ENCODE measurements at places on chromosomes 16 and 17.

- DNase-seq = no peak
These were observed 44.0 kb upstream of the ABCC11 start for GRCh38 chr16:48291303-48291702.

- no peak for DNase-seq
These were observed 6.3 kb downstream of the STARD3 start for GRCh38 chr17:39643271-39643670.

- no peak for DNase-seq
These were observed 214.3 kb upstream of the TBX2 start for GRCh38 chr17:61185385-61185784.

DNA sequence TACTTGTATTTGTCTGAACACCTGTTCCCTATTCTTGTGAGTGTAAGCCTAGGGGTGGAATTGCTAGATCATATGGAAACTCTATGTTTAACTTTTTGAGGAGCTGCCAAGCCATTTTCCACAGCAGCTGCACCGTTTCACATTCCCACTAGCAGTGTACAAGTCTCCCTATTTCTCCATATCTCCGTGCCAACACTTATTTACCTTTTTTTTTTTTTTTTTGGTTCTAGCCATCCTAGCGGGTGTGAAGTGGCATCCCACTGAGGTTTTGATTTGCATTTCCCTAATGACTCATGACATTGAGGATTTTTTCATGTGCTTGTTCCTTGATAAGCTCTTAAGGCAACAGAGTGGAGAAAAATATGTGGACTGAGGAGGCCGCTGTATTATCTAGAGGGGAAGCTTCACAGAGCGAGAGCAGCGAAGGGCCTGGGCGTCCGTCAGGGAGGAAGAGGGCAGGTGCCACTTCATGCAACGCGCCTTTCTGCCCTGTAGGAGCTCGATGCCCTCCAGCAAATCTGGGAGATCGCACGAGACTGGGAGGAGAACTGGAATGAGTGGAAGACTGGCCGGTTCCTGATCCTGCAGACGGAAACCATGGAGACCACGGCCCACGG lies 50.0 kb downstream of the DNAH2 start:
- DNase-seq = no peak

- no peak for DNase-seq
These were observed 1.0 kb upstream of the SOX8 start for GRCh38 chr16:980595-980854.

- DNase-seq = peak; percentile 71
These were observed 58.8 kb downstream of the SMG6 start for GRCh38 chr17:2244545-2245525.

- no peak for DNase-seq
These were observed at the start of gene TNFRSF13B for GRCh38 chr17:16971458-16972338. Gene TNFRSF13B (minus strand): TSS chr17:16972118. CDS start chr17:16972075, 43 bp downstream.

- no peak for DNase-seq
These were observed 183.3 kb downstream of the LGALS9B start for GRCh38 chr17:20284022-20284421.

- DNase-seq = no peak
These were observed 127.9 kb upstream of the CDH11 start for GRCh38 chr16:65249768-65250167.

- DNase-seq = no peak
These were observed 102.7 kb downstream of the UTP18 start for GRCh38 chr17:51362811-51363585.

- no peak for DNase-seq
These were observed 82.1 kb upstream of the ELAC2 start for GRCh38 chr17:13099926-13100325.

GRCh38 chr16:56607109-56607618 lies 1.2 kb upstream of the MT2A start:
- DNase-seq = no peak

DNA sequence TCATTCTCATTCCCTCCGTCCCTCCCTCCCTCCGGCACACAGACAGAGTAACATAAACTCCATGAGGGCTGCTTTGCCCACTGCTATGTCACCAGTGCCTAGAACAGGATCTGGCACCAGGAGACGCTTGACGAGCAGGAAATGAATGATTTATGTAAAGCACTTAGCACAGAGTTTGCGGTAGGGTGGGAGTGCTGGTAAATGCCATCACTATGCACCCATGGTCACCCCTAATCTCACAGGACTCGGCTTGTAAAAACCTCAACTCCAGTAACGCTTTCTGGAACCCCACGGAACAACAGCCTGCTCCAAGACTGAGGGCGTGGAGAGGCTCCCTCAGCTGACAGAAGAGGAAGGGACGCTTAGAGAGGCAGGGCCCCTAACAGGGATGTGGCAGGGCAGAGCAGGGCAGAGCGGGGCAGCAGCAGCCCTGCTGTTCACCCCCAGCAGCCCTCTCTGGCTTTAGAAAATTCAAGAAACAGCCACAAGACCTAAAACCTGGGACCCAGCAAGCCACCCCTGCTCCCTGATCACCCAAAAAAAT lies 156.9 kb downstream of the C16orf78 start:
- DNase-seq = no peak

- no peak for DNase-seq
These were observed 69.2 kb upstream of the TBX2 start for GRCh38 chr17:61330174-61331150.

GRCh38 chr16:73015612-73016487 lies 32.1 kb downstream of the ZFHX3 start:
- no peak for DNase-seq

DNA sequence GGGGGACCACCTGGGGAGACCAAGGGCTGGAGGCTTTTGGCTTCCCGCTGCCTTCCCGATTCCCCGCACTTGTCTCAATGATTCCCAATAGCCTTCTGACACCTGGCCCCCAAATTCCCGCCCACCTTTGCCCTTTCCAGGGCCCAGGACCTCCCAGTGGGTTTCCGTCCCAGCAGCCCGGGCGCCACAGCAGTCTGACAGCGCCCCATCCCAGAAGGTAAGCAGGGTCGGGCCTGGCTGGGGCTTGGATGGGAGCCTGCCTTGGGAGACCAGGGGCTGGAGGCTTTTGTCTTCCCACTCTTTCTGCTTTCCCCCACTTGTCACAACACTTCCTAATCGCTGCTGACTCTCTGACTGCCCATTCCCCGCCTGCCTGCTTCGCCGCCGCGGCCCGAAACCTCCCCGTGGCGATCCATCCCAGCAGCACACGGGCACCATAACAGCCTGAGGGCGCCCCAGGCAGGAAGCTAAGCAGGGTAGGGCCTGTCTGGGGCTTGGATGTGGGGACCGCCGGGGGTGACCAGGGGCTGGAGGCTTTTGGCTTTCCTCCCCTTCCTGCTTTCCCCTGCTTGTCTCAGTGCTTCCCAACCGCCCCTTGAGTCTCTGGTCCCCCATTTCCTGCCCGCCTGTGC lies 2289.3 kb downstream of the TP53TG3F start:
- DNase-seq = no peak

DNA sequence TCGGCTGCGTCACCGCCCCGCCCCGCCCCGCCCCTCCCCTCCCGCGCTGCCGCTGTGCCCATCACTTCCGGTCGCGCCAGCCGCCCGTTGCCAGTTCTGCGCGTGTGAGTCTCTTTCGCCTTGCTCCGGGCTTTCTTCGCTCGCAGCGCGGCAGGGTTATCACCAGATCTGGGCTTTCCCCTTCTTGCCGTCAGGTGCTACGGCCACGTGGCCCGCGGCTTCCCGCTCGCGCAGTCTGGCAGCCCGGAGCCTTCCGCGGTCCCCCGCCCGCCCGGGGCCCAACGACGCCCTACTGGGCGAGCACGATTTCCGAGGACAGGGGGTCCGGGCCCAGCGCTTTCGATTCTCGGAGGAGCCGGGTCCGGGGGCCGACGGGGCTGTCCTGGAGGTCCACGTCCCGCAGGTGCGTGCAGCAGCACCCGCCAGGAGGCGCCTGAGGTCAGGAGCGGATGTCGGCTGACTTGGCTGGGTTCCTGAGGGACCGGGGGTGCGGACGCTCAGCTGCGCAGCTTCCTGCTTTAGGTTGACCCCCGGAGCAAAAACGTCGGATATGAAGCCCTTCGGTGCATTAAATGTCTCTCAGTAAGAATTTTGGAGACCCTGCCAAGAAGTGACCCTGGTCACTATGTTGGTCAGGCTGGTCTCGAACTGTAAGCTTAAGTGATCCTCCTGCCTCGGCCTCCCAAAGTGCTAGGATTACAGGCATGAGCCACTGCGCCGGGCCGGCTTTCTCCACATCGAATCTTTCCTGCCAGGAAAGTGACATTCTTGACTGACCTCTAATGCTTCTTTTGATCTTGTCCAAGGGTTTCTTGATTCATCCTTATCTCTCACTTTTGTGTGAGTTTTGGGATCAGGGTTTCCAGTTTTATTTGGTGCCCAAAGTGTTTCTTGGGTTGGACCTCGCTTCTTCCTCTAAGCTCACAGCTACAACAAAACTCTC lies at the start of gene METTL23:
METTL23 (plus strand) TSS at position 64 of the 943 bp plus-strand sequence. CDS start 2,872 bp downstream, outside the sequence.
- DNase-seq = peak; percentile 88

DNA sequence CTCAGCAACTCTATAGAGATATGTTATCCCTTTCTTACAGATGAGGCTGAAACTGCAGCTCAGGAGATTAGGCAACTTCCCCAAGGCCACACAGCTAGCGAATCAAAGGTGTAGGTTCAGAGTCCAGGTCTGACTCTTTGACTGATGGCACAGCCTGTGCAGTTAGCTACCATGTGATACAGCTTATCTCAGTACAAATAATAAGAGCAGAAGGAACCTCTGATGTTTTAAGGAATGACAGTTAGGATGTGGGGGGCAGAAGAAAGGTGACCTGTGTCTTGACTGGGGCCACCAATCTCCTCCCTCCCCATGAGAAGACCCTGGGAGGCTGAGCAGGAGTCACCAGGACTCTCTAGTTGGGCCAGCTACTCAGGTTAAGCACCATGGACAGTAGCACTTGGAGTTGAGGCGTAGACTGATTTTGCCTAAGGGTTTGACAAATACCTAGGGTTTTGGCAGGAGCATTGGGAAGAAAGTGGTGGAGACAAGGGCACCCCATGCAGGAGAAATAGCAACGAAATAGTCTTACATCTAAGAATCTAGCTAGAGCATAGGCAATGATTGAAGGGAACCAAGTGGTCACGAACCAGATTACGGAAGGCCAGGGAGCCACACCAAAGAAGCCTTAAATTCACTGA lies 22.8 kb upstream of the ACSM2B start:
- DNase-seq = no peak

- DNase-seq = no peak
These were observed 470 bp downstream of the DCUN1D3 start for GRCh38 chr16:20899477-20900298.

GRCh38 chr16:507996-508395 lies 19.5 kb upstream of the CAPN15 start:
- no peak for DNase-seq

GRCh38 chr16:19744670-19745069 lies 26.6 kb downstream of the IQCK start:
- DNase-seq = no peak

DNA sequence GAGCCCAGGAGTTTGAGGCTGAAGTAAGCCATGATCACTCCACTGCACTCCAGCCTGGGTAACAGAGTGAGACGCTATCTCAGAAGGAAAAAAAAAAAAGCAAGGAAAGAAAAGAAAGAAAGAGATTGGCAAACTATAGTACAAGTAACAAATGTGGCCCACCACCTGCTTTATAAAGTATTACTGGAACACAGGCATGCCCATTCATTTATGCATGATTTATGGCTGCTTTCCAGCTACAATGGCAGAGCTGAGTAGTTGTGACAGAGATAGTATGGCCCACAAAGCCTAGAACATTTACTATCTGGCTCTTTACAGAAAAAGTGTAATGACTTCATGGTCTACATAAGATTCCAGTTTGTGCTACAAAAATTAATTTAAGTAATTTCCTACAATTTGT lies 23.6 kb downstream of the C16orf87 start:
- no peak for DNase-seq

GRCh38 chr17:3318336-3318735 lies 20.2 kb upstream of the OR3A1 start:
- no peak for DNase-seq

DNA sequence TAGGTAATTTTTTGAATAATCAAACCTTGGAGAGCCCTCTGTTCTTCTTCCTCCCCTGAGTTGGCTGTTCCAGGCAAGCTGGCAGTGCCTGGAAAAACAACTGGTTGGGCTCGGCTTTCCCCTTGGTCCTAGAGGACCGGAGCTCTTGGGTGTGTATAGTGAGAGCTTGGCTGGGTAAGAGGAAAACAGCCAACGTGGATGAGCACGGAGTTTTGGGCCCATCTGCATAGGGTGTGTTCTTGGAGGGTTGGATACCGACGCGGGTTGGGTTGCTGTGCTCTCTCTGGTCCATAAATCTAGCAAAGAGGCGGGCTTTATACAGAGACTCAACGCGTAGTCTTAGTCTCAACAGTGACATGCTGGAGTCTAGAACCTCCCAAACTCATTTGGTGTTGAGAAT lies 23.2 kb downstream of the ITGB3 start:
- DNase-seq = no peak

GRCh38 chr16:47778106-47778801 lies 317.1 kb downstream of the PHKB start:
- DNase-seq = no peak

DNA sequence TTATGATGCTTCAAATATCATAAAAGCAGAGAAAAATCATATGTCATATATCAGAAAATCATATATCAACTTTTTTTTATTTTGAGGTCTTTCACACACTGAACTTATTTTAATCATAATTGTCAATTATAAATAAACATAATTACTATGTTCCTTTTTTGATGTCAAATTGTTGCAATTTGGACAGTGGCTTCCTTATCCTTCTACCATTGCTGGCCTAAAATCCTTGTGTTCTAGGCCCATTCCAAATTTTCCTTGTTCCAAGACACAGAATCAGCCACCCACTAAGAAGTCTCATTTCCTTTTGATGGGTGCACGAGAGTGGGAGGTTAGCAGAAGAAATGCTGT lies 28.9 kb downstream of the G6PC1 start:
- DNase-seq = no peak

- no peak for DNase-seq
These were observed 24.3 kb downstream of the CDK12 start for GRCh38 chr17:39485555-39485954.

- DNase-seq = no peak
These were observed 59.3 kb downstream of the ASIC2 start for GRCh38 chr17:33233811-33234177.
